ENCODE measurements at places on chromosomes 12 and 14.

DNA sequence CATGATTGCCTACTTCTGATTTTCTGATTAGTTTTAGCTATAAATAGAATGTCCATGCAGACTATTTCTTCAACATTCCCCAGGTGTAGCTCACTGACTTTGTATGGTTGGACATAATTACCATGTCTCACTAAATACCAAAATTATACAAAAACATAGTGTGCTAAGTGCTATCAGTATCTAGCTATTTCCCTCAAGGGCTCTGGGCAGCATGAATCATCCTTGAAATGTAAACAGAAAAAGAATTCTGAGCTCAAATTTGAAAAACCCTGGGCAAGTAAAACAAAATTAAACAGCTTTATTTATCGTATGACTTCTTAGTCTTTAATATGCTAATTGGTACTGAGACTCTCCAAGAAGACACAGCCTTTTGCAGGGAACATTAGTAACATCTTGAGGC lies 82.9 kb downstream of the SPATA7 start:
- no peak for DNase-seq

DNA sequence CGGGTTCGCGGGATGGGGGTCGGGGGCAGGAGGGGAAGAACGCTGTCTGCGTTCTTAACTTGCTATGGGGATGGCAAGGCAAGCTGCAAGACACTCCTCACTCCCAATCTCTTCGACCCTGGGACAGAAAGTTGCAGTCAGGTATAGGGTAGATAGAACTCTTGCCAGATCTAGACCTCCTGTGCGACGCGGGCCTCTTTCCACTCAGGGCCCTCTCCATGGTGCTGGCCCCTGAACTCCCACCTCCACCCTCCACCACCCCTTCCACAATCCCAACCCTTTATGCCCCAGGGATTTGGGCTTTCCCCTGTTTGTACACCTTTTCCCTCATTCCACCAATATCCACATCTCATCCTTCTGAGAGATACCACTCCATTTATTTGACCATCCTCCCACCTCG lies 812 bp downstream of the NABP2 start:
- DNase-seq, result no peak

- no peak for DNase-seq
Measured at GRCh38 chr12:100992194-100992593, 197.6 kb downstream of the ANO4 start.

- DNase-seq, result no peak
Measured at GRCh38 chr14:33483541-33483940, 467.3 kb downstream of the EGLN3 start.

DNA sequence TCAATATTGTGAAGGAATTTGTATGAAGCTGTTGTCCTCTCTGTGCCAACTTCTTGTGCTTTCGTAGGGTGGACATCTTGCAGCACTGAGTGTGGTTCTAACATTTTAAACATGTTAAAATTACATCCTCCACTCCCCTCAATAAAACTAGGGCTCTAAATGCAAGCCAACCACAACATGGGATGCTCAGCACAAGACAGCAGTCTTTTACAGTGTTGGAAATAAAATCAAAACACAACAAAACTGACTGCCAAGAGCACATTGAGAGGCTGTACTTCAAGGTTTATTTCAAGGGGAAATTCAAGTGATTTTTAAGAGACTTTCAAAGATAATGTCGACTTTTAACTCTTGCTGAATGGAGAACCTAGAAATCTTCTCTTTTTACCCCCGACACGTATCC lies 396.9 kb downstream of the TMTC2 start:
- DNase-seq, result no peak

GRCh38 chr14:50020799-50021198 lies 95.6 kb downstream of the VCPKMT start:
- no peak for DNase-seq

DNA sequence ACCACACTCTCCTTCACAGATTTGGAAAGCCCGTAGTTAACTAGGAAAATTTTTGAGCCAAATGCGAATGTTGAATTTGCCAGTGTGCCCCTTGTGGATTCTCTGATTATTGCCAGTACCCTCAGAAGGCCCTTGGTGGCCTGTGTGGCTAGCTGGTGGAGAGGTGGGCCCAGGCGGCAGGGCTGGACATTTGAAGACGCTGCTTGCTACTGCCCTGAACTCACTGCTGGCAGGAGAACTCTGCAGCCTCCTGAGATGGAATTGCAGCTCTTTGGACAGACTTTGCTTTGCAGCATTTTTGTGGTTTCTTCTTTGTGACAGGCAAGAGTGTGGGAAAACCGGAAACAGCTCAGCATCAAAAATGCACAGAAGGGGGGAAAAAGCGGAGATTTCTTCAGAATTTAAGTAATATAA lies 97.6 kb downstream of the TGFB3 start:
- DNase-seq, result no peak

DNA sequence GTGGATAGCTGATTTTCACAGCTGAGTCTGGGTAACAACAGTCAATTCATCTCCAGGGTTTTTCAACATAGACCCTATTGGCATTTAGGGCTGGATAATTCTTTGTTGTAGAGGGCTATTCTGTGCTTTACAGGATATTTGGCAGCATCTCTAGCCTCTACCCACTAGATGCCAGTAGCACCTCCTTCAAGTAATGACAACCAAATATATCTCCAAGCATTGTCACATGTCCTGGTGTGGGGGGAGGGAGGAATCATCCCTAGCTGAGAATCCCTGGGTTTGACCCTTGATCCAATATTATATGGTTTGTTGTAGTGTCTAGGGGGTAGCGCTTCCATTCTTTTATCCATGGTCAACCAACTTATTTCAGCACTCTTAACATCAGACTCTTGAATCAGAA lies 157.2 kb downstream of the ANO4 start:
- no peak for DNase-seq

GRCh38 chr12:80979816-80980215 lies 42.1 kb upstream of the LIN7A start:
- no peak for DNase-seq

Measured in CD4-positive, alpha-beta T cell treated with Interleukin-1 beta for 1 hour (primary cell).